ENCODE measurements at places on chromosomes 16 and 17.

DNA sequence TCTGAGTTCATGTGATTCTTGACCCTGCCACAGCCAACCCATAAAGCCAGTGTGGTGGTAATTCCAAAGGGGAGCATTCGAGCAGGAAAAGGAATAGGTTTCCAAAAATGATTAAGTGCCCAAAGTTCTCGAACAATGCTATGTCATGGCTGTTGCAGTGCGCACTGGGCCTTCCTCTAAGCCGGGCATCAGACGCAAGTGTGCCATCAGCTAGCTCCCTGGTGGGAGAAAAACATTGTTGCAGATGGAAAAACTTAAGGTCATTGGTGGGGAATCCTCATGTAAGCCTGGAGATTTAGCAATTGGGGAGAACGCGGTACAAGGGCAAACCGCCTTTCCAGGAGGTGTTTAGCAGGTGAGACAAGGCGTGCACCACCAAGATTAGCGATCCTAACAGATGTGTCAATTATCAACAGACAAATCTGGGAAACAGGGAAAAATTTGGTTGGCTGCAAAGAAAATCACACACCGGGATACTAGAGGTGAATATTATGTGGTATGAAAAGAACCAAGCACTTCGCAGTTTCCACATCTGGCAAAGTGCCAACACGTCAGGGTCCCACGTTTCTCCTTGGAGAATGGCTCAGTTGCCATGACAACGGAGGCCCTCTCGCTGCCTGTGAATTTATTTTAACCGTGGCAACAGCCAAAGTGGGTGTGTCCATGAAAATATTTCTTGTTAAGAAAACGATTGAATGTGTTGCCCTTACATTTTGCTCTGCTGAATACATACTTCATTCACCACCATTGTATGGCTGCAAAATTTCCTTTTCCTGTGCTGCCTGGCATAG lies 118.5 kb upstream of the CACNG5 start:
- no peak for DNase-seq

- no peak for DNase-seq
These were observed 1.8 kb downstream of the PLLP start for GRCh38 chr16:57282510-57283213.

- no peak for DNase-seq
These were observed 28.9 kb downstream of the TNRC6A start for GRCh38 chr16:24758373-24758772.

- DNase-seq: no peak
These were observed 33.2 kb upstream of the MPHOSPH6 start for GRCh38 chr16:82203198-82203597.

DNA sequence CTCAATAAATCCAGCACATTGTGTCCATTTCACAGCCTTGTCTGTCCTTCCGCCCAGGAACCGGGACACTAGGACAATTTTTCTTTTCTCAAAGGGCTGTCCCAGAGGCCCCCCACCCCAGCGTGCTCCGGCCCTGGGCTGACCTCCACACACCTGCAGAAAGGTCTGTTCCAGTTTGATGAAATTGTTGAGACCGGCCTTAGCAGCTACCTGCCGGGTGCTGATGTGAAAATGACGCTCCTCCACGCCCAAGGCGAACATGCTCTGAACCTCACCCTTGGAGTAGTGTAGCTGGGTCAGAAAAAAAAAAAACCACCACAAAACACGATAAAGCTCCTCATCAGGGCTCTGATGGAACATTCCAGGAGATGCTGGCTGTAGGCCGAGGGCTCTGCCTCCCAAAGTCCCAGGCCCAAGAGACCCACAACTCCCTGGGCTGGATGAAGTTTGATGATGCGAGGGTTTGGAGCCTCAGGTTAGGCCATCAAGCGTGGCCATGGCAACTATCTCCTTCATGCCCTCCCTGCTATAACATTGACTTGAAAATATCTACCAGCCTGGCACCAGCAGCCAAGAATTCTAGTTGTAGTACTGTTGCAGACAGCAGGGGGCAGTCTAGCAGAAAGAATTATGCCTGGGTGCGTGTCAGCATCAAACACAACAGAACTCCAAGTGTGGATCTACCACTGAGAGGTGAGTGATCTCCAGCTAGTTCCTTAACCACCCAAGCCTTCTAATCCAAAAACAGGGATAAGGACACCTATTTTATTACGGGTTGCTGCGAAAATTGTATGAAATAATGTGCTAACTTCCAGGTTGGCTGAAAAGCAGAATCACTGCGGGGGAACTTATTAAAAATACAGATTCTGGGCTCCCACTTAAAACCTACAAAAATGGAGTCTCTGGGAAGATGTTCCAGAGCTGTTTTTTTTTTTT lies 62.1 kb downstream of the RMI2 start:
- no peak for DNase-seq

GRCh38 chr17:27743281-27743885 lies 56.9 kb downstream of the NOS2 start:
- no peak for DNase-seq

GRCh38 chr16:87333101-87333500 lies 15.9 kb upstream of the C16orf95 start:
- no peak for DNase-seq

GRCh38 chr16:13552062-13552959 lies 367.6 kb upstream of the ERCC4 start:
- no peak for DNase-seq

GRCh38 chr17:35148144-35148543 lies 527 bp downstream of the UNC45B start:
- DNase-seq: no peak

- no peak for DNase-seq
These were observed 5.0 kb upstream of the TM4SF5 start for GRCh38 chr17:4766723-4767122.

DNA sequence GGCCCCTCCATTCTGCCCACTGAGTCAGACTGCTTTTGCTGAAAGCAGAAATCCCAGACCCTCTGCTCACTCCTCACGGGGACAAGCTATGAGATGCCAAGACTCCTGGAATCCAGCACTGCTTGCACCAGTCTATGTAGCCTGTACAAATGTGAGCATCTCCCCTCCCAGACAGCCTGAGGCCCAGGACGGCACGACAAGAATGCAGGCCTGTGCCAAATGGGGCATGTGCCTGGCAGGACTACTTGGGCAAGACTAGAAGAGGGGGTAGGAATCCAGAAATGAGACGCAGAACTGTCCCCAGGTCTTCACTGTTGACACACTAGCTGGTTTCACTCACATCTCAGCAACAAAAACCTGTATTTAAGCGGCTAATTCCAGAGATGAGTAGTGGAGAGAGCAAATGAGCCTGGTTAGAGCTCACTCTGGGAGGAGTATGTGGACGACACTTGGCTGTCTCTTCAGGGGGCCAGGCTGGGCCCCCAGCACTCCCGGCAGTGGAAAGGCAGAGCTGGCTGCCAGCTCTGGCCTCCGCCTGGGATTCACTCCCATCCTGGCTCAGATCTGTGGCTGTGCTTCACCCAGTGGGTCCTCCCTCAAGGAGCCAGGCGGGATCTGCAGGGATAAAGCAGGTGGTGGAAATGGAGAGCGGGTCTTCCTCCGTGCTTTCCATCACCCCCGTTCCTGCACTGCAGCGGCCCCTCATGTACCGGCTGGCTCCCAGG lies 2.9 kb upstream of the MYO1C start:
- no peak for DNase-seq

DNA sequence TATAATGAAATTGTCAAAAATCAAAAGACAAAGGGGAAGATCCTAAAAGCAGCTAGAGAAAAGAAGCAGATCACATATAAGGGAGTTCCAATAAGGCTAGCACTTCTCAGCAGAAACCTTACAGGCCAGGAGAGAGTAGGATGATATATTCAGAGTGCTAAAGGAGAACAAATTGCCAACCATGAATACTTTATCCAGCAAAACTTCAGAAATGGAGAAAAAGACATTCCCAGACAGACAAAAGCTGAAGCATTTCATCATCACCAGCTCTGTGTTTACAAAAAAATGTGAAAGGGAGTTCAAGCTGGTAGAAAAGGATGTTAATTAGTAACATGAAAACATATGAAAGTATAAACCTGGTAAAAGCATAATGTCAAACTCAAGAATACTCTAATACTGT lies 37.4 kb downstream of the CDR2 start:
- DNase-seq: no peak

DNA sequence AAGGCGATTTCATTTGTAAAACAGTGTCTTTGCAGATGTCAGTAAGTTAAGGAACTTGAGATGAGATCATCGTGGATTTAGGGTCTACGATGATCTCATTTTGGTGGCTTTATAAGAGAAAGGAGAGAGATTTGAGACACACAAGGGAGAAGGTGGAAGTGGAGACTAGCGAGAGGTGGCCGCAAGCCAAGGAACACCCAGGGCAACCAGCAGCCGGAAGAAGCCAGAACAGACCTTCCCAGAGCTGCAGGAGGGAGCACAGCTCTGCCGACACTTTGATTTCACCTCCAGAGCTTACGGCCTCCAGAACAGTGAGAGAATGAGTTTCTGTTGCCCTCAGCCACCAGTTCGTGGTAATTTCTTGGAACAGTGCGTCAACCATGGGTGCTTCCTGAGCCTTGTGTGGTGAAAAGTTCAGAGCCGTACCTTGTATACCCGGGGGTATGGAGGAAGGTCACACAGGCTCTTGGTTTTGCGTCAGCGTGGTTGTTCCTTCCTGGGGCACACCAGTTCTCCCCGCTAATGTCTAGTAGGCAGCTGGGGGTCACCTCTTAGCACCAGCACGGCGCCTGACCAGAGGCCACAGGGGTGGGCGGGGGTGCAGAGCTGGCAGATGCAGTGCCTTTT lies 12.9 kb upstream of the SEC14L1 start:
- DNase-seq: peak; percentile 58

GRCh38 chr17:62823111-62823893 lies 15.2 kb upstream of the MARCHF10 start:
- no peak for DNase-seq

DNA sequence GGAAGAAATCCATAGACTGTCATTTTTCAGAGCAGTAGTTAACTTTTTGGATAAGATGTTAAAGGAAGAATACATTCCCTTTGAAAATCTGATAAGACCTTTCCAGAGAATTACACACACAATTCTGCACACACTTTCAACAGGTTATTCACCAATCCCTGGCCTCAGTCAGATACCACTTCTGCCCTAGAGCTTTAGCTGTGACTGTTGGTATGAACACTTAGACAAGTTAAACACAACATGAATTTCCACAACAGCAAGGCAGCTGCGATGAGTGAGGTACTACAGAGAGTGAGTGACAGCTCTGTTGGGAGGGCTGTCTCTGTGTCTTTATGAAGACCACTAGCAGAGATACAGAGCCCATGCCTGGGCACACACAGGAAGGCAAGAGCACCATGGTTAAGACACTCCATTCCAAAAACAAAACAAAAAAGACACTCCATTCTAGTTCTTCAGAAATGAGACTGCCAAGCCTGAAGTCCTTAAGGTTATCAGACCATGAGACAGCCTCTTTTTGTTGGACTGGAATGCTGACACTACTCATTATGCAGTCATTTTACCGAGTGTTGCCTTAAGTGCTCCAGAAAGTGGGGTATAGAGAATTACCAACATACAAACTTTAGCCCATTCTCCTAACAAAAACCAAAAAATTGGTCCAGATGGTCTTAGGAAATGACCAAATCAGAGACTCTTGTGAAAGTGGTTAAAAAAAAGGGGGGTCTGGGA lies 42.4 kb downstream of the TOM1L2 start:
- no peak for DNase-seq

- DNase-seq: no peak
These were observed 472.7 kb downstream of the KCNJ2 start for GRCh38 chr17:70642059-70642458.

- DNase-seq: no peak
These were observed 78.5 kb upstream of the C16orf82 start for GRCh38 chr16:26988186-26988585.

DNA sequence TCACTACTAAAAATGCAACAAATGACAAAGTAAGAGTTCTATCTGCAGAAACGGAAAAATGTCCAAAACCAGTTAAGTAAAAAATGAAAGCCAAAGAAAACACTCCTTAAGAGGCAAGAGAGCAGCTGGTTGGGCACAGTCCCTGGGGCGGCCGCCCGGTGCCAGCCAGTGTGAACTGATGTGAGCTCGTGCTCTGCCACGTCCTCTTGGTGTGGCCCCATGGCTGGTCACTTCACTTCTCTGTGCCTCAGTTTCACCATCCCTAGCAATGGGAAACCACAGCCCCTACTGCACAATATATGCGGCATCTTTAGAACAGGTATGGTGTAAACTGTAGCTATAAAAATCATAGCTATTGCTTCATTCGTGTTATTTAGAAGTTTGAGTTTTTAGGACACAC lies 21.2 kb downstream of the USP36 start:
- no peak for DNase-seq

GRCh38 chr16:73057291-73058210 lies 9.6 kb upstream of the ZFHX3 start:
- DNase-seq: no peak

DNA sequence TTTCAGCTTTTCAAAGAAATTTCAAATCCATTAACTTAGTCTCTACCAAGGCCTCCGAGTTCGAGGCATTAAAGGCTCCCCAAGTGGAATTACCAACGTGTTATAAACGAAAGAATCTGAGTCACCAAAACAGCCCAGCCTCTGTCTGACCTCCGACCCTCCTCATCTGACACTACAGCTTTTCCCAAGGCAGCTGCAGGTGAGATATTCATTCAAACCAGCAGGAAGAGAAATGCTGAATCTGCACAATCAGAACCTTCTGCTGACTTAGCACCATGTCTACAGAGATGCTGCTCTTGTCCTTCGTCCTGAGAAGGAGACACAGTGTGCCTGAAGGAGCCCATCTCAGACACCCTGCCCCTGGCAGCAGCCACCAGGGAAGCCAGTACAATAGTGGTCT lies 30.5 kb downstream of the GRIN2A start:
- DNase-seq: no peak

GRCh38 chr17:48603959-48604769 lies 622 bp downstream of the HOXB6 start:
- DNase-seq: no peak

GRCh38 chr17:79529661-79530081 lies 81.2 kb downstream of the RBFOX3 start:
- DNase-seq: no peak

DNA sequence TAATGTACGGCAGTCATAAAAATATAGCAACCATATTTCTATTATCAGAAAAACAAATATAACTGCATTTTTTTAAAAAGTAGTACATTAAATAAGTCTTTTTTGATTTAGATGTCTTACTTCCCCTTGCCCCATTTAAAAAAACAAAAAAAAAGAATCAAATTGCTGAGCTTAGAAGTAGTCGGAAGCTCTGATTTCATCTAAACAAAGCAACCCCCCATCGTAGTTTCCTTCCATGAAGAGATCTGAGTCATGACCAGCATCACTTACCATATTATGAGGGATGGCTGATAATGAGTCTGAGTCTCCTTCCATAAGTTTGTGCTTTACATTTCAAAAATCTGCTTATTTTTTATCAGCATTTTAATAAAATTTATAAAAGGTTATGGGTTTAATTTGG lies 86.2 kb downstream of the ITFG1 start:
- DNase-seq: no peak
